Left ventricle myocardium superior (tissue), 1 donor: ENCODE measurements at places on chromosomes 7 and 10. TPM values are rescaled to one million over a fixed set of nuclear protein-coding genes. Genes with fewer than 3 reads are reported as not detected.
A peak's percentile ranks its signal among the peaks of the same experiment; 100 is the strongest.

- no peak for DNase-seq
Measured at GRCh38 chr10:124117511-124117785, 24.1 kb upstream of the CHST15 start.

- no peak for DNase-seq
Measured at GRCh38 chr10:5764422-5765297, 48.6 kb downstream of the GDI2 start.

DNA sequence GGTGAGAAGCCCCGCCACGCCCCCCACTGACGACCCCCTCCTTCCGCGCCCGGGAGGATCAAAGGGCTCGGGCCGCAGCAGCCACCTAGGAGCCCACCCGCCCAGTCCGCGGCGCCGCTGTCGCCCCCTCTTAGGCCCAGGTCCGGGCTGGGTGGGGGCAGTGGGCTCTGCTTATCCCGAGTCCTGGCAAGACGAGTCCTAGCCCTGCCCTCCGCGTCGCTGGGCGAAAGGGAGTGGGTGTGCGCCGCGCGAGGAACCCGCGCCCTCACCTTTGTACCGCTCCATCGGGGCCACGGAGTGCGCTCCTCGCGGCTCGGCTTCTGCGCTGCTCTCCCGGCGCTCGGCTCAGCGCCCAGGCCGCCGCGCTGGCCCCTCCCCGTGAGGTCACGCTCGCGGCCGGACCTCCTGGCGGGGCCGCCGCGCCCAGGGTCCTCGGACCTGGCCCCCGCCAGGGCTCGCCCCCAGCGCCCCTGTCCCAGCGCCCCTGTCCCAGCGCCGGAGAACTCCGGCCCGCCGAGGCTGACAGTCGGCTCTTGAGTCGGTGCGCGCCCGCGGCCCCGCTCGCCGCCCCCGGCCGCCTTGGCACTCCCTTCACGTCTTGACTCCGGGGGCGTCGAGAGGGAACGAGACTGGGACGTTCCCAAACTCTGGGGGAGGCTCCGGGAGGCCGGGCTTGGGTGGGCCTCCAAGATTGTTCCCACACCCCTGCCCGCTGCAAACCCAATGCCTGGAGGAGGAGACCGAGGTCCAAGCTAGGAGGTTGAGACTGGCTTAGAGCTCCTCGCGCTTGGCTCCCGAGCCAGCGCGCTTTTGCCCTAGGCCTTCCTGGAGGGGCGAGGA is at the start of gene AFAP1L2:
TSS of gene AFAP1L2 (minus strand) at position 332 of the 840 bp plus-strand sequence. CDS start at position 285, 47 bp downstream.
- peak; percentile 73 for DNase-seq

- DNase-seq = no peak
Measured at GRCh38 chr7:95433952-95434556, 774 bp downstream of the PON2 start.

DNA sequence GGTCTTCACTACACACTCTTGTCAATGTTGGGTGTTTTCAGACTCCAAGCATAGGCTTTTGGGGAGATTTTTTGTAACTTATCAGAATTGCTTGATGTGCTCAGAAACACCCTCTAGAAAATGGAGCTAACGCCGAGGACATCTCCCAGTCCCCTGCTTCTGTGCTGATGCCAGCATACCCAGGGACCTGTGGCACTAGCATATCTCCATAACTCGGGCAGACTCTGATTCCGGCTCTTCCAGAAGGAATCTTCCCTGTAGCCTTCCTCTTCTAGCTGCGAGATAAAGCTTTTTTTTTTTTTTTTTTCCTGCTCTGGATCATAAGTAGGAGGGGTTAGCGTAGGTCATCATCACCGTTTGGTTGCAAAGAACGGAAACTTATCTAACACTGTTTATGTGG is 434.4 kb downstream of the GALNT17 start:
- DNase-seq = no peak

WEE2 gene
- not detected for total RNA-seq

GRCh38 chr10:86362586-86363183 is 3.9 kb downstream of the GRID1 start:
- DNase-seq = no peak

GRCh38 chr10:110651044-110651958 is 7.2 kb downstream of the RBM20 start:
- peak; percentile 53 for DNase-seq

DNA sequence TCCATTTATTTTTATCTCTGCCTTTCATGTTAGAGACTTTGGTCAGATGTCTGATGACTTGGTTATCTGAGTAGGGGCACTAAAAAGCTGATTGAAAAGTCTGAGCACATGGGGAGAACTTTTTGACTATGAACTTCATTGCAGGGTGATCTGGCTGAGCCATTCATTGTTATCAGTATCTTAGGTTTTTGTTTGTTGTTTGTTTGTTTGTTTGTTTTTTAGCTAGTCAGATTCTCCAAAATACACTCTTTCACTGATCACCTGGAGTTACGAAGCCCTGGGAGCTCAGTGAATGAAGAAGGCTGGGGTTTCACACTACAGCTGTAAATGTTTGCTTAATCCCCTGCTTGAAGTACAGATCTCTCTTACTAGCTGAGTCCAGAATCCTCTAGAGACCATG is 28.6 kb upstream of the DLG5 start:
- DNase-seq = no peak

EPHB6 gene
- total RNA-seq = 3.9 TPM

GRCh38 chr7:130913639-130914553 is 179.9 kb upstream of the KLF14 start:
- no peak for DNase-seq

DNA sequence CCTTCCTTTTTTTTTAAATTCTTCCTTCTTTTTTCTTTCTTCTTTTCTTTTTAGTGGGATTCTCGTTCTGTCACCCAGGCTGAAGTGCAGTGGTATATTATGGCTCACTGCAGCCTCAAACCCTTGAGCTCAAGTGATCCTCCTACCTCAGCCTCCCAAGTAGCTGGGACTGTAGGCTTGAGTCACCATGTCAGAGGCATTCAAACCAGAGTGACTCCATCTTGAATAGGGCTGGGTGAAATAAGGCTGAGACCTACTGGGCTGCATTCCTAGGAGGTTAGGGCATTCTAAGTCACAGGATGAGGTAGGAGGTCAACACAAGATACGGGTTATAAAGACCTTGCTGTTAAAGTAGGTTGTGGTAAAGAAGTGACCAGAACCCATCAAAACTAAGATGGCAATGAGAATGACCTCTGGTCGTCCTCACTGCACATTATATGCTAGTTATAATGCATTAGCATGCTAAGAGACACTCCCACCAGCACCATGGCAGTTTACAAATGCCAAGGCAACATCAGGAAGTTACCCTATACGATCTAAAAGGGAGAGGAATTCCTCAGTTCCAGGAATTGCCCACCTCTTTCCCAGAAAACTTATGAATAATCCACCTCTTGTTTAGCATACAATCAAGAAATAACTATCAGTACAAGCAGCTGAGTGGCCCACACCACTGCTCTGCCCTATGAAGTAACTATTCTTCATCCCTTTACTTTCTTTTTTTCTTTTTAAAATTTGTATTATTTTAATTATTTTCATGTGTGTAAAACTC is 99.0 kb upstream of the ITGB1 start:
- DNase-seq = no peak

GRCh38 chr7:55348502-55348901 is 16.6 kb upstream of the LANCL2 start:
- DNase-seq = no peak

GRCh38 chr7:80224415-80224814 is 89.8 kb downstream of the GNAI1 start:
- DNase-seq = no peak

DNA sequence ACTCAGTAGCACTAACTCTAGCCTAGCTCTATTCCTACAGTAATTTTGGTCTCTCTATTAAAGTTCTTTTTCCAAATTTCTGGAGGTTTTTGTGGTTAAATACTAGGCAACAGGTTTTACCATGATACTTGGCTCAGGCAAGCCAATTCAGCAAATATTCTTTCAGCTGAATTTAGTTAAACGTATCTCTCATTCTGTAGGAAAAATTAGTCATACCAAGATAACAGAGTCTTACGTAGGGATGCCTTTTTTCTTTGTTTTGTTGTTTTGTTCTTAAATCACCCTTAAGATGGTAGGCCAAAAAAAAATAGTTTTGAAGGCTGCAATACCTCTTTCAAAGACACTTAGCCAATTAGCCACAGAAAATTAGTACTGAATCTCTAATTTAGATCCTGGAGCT is 180.5 kb downstream of the MAGI2 start:
- no peak for DNase-seq

DNA sequence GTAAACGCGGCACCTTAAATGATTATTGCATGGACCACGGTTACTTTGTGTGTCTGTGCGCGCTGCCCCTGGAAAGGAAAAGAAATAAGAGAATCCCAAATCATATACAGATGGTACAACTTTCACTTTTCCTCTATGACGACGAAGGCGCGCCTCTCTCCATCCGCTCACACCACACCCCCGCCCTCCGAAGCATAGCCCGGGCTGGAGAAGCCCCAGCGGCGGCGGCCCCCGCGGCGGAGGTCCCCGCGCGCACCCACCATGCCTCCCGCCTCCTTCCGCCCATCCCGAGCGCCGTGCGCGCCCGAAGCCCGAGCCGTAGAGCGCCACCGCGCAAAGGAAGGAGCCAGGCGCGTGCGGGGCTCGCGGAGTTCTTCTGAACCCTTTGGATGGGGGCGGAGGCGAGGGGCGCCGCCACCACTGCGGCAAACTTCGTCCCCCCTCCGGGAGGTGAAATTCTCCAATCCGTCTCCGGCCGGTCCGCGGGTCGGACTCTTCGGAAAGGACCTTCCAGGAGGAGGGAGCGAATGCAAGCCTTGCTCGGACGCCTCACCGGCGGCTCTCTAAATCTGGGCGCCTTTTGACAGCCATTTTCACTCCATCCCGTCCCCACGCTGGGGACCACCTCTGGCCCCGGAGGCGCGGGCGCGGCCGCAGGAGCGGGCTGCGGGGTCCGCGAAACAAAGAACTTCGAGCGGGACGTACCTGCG is 588 bp downstream of the GLI3 start:
- peak; percentile 75 for DNase-seq

DNA sequence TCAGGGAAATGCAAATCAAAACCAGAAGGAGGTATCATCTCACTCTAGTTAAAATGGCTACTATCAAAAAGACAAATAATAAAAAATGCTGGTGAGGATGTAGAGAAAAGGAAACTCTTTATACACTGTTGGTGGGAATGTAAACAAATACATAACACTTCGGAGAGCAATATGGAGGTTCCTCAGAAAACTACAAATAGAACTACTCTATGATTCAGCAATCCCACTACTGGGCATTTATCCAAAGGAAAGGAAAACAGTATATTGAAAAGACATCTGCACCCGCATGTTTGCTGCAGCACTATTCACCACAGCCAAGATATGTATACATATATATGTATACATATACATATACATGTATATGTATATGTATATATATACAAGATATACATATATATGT is 94.2 kb downstream of the C10orf90 start:
- no peak for DNase-seq

GIMAP4 gene
- total RNA-seq = 40.2 TPM

GRCh38 chr7:64871761-64872160 is 31.3 kb upstream of the ZNF273 start:
- no peak for DNase-seq

- DNase-seq = no peak
Measured at GRCh38 chr7:145293228-145293701, 457.4 kb upstream of the TPK1 start.

DNA sequence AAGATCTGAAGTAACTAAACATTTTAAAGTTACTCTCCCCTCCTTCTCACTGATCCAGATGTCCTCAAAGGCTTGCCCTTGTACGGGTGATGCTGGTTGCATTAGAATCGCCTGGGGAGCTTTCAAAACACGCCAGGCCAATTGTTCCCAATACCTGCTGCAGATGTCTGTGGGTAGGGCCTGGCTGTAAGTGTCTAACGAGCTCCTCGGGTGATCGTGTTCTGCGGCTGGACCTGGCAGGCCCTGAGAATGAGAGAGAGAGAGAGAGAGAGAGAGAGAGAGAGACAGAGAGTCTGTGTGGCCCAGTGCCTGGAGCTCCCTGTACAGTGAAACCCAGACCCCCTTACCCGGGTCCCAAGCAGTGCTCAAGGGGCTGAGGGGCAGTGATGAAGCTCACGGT is 8.4 kb downstream of the COL13A1 start:
- no peak for DNase-seq

GRCh38 chr10:132209978-132210530 is 23.3 kb downstream of the DPYSL4 start:
- DNase-seq = peak; percentile 28

UBTD1 gene
- total RNA-seq = 28.1 TPM

DNA sequence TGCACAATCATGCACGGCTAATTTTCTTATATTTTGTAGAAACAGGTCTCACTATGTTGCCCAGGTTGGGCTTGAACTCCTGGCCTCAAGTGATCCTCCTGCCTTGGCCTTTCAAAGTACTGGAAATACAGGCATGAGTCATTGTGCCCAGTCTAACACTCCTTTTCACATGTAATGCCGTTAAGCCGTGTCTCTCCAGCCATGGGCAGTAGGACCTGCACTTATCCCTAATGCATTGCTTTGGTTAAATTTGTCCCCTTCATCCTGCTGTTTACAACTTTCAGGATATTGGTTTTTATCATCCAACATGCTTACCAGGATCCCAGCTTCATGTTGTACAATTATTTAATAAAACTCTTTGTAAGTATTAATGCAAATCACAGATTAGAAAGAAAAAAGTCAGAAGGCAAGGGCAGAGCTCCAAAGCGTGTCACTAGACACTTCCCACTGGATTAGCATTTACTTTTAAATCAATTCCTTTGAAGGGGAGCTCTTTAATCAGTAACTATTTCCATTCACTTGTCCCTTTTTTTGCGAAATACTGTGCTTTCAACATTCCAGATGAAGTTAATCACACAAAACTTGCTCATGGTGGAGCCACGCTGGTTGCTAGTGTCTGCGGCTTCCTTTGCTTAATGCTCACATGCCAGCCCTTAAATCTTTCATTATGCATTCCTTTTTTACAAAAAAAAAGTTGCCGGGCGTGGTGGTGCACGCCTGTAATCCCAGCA is 256.0 kb upstream of the AUTS2 start:
- no peak for DNase-seq

DNA sequence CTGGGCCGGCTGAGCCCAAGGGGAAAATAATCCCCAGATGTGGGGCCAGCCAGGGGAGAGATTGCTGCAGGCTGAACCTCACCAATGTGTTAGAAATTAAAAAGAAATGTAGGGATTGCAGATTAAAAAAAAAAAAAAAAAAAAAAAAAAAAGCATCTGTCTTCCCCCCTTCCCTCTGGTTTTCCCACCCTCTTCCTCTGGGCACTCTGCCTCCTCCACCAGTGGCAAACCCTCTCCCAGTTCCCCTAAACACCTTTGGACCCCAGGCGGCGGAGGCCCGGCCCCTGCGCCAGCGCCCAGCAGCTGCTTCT is 7.1 kb downstream of the MNX1 start:
- DNase-seq = no peak

- no peak for DNase-seq
Measured at GRCh38 chr10:74437822-74438221, 286.8 kb downstream of the ADK start.
